ENCODE measurements at places on chromosomes 1 and 21.

- no peak for DNase-seq
Observed at GRCh38 chr1:26016953-26017545, 4.5 kb upstream of the EXTL1 start.

- DNase-seq, result no peak
Observed at GRCh38 chr1:24498589-24498988, 4.0 kb upstream of the RCAN3 start.

DNA sequence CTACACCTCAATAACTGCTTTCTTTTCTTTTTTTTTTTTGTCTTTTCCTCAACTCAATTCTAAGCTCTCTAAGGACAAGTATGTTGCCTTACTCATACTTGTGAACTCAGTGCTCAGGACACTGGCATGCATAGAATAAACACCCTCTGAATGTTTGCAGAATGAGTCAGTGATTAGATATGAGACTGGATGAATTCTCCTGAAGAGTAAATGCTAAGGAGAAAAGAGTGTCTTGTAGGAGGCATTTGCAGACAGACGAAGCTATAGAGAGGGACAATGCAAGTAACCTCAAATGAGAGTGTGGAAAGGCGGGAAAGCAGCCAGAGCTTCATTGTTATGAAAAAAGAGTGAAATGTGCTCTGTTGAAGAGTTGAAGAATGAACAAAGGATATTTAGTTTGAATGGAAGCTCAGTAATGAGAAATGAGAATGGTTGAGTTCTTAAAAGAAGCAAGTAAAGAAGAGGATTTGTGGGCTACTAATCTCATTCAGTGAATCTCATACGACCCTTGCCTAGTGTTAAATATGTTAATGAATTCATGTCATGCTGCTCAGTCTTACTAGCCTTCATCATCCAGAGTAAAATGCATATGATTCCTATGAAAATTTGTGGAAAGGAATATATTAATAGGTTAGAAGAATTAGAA lies 166.1 kb upstream of the DPYD start:
- peak; percentile 75 for DNase-seq

GRCh38 chr1:69076631-69077030 lies 491.1 kb upstream of the LRRC7 start:
- no peak for DNase-seq

DNA sequence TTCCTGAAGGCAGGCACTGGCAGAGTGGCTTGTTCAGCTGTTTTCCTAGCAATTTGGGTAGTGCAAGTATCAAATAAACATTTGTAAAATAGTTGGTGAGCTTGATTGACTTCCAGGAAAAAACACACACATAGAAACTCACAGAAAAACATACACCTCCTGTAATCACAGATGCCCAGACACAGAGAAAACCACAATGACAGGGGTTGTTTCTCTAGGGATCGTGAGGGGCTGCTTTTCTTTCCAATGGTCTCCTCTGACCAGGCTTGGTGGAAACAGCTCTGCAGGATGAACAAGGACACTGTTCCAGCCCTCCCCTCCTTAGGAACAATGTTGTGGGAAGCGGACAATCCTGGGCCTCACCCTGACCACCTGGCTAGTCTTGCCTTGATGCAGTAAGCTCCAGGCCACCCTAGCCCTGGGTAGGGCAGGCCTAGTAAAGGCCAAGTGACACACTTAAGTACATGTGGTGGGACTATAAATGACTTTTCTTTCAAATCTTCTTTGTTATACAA lies 142.5 kb upstream of the HMGB4 start:
- DNase-seq, result no peak

- DNase-seq, result peak; percentile 7
Observed at GRCh38 chr1:86356247-86356646, 39.9 kb downstream of the ODF2L start.

DNA sequence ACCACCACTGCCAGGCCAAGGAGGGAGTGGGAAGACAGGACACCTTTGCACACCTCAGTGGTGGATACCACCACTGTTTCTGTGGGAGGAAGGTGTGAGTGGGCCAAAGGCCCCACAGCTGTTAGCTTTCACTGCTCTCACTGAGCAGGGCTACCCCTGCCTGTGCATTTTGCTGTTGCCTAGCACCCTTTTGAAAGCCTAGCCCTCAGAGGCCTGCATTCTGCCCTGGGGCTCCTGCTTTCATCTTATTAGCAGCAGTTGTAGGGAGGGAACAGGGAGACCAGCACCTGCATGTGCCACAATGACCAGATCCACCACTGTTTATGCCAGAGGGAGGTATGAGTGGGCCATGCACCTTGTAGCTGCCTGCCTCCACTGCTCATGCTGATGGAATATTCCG lies 110.9 kb upstream of the C21orf91 start:
- DNase-seq, result no peak

DNA sequence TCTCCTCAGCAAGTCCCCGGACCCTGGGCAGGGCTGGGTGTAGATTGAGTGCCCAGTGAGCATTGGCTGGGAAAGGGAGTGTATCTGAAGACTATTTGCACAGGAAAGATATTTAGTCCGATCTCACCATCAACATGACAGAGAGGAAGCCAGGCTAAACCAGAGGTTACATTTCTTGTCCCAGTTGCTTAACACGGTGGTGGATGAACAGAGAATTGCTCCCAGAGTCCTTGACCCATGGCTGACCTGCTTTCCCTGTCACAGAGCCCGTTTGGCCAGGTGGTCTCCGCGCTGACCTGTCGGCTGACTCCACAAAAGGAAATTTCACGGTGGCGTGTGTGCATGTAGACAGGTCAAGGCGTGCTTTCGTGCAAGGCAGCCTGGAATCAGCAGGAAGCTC lies 83.5 kb downstream of the BEND5 start:
- DNase-seq, result no peak

- no peak for DNase-seq
Observed at GRCh38 chr21:28086861-28087581, 905.7 kb downstream of the LTN1 start.

DNA sequence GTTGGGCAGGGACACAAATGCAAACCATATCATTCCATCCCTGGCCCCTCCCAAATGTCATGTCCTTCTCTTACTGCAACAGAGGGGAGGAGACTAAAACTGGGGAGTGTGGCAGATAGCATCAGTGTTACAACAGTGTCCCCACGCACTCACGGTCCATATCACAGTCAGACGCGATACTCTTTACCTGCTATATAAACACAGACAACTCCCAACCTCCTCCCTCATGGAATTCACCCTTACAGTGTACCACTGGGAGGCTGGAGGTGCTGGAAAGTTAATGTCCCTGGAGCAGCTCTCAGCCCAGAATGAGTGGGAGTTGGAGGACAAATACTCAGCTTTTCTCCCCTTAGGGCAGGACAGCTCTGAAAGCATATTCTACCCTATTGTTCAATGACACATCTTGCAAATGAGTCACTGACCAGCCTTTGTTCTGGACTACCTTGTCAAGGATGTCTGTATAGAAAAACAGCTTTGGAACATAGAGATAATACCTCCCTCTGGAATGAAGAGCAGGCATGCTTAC lies 445.9 kb downstream of the SETD4 start:
- DNase-seq, result peak; percentile 31

GRCh38 chr1:14970115-14970798 lies 183.3 kb upstream of the TMEM51 start:
- DNase-seq, result peak; percentile 90

- no peak for DNase-seq
Observed at GRCh38 chr1:5684791-5685190, 307.4 kb downstream of the NPHP4 start.

DNA sequence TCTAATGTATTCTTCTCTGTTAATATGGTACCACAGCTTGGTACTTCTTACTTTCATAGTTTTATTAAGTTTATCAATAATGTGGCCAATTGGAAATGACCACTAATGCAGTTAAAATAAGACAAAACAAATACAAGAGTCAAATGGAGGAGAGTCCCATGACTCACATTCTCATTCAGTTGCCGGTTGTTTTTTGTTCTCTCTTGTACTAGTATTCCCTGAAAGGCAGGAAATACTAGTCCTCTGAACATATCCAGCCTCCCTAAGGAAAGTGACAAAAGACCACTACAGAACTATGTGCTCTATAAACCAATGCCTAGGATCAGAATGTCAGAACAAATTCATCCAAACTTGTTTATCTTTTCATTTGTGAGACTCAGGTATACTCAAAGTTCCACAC lies 165.2 kb upstream of the SAMSN1 start:
- no peak for DNase-seq

- DNase-seq, result peak; percentile 77
Observed at GRCh38 chr1:98323388-98323787, 338.1 kb upstream of the SNX7 start.

- DNase-seq, result peak; percentile 81
Observed at GRCh38 chr1:24384251-24385090, 29.1 kb downstream of the STPG1 start.

DNA sequence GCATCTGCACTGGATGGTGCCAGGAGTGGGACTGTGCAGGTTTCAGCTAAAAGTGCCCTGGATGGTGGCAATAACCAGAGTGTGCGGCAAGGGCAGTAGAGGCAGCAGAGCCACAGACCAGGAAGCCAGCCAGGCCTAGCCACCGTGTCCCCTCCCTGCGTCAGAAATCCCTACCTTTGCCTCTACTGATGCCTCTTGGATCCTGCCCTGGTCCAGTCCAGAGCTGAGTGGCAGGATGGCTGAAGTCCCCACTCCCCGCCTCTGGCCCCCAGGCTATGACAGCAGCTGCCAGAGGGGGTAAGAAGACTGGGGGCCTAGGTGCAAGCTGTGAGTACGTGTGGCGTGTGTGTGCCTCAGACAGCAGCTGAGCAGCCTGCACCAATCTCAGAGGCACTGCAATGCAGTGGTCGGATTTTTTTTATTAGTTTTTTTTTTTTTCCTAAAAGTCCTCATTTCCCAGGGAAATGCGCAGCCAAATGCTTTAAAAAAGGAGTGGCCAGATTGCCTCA lies 51.9 kb downstream of the SYT2 start:
- DNase-seq, result no peak

- DNase-seq, result no peak
Observed at GRCh38 chr1:96075704-96076455, 645.7 kb upstream of the PTBP2 start.

DNA sequence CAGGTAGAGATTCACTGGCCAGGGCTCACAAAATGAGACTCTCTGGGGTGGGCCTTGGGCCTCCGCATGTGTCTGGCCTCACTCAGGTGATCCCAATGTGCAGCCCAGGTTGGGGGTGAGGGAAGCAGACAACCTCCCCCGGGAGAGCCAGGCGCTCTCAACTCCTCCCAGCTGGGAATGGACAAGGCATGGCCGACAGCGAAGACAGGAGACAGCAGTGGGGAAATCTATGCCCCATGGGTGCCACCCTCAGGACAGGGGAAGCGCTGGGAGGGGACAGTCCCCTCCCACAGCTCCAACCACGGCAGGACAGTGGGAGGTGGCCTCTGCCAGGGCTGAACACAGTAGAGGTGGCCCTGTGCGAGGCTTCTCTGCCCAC lies 47.7 kb downstream of the PRDM15 start:
- no peak for DNase-seq

DNA sequence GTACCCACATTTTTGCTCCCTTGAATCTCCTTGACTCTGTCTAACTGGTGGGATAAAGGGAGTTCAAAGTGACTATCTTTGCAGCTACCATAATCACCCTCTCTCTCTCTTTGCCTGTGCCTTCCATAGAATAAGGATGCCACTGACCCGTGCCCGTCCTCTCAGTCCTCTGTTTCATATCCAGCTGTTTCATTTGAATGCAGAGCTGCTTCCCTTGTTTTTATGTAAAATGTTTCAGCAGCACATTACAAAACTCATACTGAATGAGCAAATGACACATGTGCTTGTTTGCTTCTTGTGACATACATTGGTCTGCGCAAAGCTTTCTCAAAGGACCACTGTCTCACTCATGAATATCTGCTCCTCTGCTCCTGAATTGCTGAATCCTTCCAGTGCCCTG lies 38.4 kb downstream of the CDC42 start:
- no peak for DNase-seq

DNA sequence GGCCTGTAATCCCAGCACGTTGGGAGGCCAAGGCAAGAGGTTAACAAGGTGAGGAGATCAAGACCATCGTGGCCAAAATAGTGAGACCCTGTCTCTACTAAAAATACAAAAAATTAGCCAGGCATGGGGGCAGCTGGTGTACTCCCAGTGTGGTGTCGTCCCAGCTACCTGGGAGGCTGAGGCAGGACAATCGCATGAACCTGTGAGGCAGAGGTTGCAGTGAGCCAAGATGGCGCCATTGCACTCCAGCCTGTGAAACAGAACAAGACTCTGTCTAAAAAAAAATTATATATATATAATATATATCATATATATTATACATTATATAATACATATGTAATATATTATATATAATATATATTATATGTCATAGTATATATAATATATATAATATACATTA lies 249.2 kb upstream of the TPTE start:
- no peak for DNase-seq

GRCh38 chr1:15620155-15620545 lies 2.9 kb downstream of the DDI2 start:
- DNase-seq, result no peak

DNA sequence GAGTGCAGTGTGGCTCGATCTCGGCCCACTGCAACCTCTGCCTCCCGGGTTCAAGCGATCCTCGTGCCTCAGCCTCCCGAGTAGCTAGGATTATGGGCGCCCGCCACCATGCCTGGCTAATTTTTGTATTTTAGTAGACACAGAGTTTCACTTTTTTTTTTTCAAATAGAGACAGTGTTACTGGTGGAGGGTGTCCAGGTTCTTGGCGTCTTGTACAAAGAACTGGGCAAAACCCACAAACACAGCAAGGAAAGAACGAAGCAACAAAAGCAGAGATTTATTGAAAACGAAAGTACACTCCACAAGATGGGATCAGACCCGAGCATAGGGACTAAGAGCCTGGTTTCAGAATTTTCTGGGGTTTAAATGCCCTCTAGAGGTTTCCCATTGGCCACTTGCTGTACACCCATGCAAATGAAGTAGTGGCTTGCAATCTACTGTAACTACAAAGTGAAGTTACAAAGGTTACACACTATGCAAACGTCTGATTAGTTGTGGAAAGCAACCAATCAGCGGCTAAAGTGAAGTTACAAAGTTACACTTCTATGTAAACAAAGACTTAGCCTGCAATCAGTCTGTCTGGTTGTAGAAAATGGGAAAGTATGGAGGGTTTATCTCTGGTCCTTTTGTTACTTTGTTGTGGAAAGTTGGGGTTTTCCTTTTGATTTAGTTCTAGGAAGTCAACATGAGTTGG lies 199.1 kb downstream of the DYRK1A start:
- no peak for DNase-seq

DNA sequence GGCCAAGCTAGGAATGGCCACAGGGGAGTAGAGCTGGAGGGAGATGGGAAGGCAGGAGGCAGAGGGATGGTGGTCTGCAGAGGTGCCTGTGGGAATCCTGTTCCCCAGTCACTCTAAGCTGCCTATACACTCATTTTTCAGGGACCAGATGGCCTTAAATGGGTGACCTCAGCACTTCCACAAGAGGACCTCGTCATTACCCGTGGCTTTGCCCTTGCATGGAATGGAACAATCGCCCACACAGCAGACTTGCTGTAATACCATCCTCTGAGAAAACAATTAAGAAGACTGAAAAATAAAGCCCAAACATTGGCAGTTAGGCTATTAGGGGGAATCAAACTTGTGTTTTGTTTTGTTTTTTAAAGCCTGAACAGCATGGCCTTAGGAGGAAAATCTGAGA lies 12.9 kb upstream of the TNN start:
- no peak for DNase-seq
